ENCODE measurements at places on chromosomes 7 and 10. TPM values are rescaled to one million over a fixed set of nuclear protein-coding genes. Genes with fewer than 3 reads are reported as not detected.

Gene TET1
- total RNA-seq: 2.4 TPM

Gene TFPI2
- total RNA-seq: 86.1 TPM

DNA sequence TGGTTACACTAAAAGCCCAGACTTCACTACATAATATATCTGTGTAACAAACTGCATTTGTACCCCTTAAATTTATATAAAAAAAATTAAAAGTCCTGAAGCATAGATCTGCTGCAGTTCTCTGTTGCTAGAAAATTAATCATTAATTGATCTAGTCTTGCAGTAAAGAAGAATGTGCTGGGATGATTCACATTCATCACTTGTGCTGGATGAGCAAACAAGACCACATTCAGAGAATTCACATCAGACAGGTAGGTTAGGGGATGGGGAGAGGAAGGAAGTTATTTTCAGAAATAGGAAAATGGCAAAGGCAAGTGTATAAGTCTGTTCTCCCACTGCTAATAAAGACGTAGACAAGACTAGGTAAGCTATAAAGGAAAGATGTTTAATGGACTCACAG, 1019.0 kb downstream of the KCNMA1 start:
- no peak overlapping the region for H3K4me3 ChIP-seq
- no peaks in the 10 kb centered on the region for H3K27me3 ChIP-seq
- DNase-seq: no peak
- H3K27ac ChIP-seq: no peak overlapping the region
- no peaks in the 10 kb centered on the region for H3K36me3 ChIP-seq
- H3K4me1 ChIP-seq: no peaks in the 10 kb centered on the region

Gene LAMB1
- total RNA-seq: 236 TPM

DNA sequence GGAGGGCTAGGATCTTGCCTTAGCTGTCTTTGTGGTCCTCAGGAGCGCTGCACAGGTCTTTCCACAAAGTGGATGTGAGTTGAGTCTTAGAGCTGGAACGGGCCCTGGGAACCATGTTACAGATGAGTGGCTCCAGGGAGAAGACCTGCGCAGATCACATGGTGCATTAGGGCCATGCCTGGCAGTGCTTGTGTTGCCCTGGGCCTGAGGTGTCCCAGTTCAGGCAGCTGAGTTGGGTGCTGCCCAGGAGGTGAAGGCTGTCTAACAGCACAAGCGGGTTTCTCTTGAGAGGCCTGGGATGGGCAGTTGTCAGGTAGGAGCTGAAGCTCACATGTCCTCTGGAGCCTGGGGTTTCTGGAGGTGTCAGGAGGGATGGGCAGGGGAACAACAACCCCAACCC, 33.7 kb upstream of the ANKRD2 start:
- H3K36me3 ChIP-seq: no peaks in the 10 kb centered on the region
- peaks cover 50% of the 10 kb centered on the region for H3K4me1 ChIP-seq
- no peak overlapping the region for H3K27ac ChIP-seq
- DNase-seq: no peak
- H3K4me3 ChIP-seq: no peak overlapping the region
- H3K27me3 ChIP-seq: no peaks in the 10 kb centered on the region

DNA sequence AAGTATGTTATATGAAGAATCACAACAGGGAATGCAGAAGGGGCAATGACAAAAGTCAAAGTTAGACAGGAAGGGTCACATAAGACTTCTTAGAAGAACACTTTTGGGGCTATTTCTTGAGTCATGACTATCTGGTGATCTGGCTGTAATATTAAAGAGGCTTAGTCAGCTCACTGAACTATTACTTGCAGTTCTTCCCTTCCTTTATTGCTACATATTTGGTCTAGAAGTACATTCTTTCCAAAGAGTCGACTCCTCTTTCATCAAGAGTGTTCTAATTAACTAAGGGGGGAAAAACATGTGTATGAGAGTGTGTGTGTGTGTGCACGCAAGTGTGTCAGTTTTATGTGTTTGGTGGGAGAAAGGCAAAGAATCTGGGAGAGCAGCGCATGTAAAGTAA, 247.3 kb upstream of the LRRTM3 start:
- no peak overlapping the region for H3K27ac ChIP-seq
- no peaks in the 10 kb centered on the region for H3K4me1 ChIP-seq
- H3K27me3 ChIP-seq: no peaks in the 10 kb centered on the region
- no peak overlapping the region for H3K4me3 ChIP-seq
- no peaks in the 10 kb centered on the region for H3K36me3 ChIP-seq

DNA sequence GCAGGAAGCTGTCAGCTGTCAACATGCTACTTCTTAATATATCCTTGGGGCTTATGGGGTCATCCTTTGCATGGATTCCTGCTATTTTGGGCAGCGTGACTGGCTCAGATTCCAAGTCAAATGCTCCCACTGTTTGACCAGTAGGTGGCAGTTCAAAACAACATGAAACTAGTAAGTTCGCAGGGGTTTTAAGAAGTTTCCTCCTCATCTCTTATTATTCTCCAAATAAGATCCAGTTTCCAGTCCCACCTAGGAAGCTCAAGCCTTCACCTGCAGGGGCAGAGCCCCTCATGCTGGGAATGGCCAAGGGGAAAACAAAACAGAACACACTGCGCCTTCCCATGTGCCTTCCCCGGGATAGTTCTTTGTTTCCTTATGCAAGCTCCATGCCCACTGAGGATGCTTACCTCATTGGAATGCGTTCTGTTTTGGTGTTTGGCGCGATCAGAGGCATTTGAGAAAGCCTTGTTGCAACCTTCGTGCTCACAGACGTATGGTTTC, 259.8 kb downstream of the GLI3 start:
- peaks cover 83% of the 10 kb centered on the region for H3K27me3 ChIP-seq
- no peak overlapping the region for H3K27ac ChIP-seq
- no peak overlapping the region for H3K4me3 ChIP-seq
- no peaks in the 10 kb centered on the region for H3K36me3 ChIP-seq
- H3K4me1 ChIP-seq: no peaks in the 10 kb centered on the region
- no peak for DNase-seq

Gene PLOD3
- total RNA-seq: 93.2 TPM

DNA sequence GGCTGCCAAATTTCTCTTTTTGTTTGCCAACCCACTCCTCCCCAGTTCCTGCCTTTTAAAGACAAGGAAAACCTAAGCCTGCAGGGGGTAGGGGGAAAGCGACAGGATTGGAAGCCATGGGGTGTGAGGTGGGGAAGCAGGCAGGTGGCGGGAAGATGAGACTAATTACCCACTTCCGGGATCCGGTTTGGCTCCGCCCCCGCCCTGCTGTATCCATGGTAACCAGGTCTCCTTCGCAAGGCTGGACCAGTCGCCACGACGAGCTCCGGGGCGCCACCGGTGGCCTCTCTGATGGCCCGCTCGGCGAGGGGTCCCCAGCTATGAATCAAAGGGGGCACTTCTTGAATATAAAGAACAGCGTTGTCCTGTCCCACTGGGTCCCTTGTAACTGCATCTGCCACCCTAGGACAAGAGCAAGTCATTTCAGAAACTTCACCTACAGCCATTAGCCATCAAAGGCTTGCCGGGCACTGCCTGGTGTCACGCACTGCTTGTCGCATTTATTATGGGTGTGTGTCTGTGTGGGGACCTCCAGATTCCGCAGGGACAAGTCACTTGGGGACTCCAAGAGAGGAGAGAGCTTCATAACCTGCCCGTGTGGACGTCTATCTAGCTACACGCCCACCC, 55.4 kb upstream of the LMTK2 start:
- no peak for DNase-seq
- H3K4me1 ChIP-seq: peaks cover 24% of the 10 kb centered on the region
- H3K4me3 ChIP-seq: no peak overlapping the region
- no peak overlapping the region for H3K27ac ChIP-seq
- no peaks in the 10 kb centered on the region for H3K36me3 ChIP-seq
- no peaks in the 10 kb centered on the region for H3K27me3 ChIP-seq

DNA sequence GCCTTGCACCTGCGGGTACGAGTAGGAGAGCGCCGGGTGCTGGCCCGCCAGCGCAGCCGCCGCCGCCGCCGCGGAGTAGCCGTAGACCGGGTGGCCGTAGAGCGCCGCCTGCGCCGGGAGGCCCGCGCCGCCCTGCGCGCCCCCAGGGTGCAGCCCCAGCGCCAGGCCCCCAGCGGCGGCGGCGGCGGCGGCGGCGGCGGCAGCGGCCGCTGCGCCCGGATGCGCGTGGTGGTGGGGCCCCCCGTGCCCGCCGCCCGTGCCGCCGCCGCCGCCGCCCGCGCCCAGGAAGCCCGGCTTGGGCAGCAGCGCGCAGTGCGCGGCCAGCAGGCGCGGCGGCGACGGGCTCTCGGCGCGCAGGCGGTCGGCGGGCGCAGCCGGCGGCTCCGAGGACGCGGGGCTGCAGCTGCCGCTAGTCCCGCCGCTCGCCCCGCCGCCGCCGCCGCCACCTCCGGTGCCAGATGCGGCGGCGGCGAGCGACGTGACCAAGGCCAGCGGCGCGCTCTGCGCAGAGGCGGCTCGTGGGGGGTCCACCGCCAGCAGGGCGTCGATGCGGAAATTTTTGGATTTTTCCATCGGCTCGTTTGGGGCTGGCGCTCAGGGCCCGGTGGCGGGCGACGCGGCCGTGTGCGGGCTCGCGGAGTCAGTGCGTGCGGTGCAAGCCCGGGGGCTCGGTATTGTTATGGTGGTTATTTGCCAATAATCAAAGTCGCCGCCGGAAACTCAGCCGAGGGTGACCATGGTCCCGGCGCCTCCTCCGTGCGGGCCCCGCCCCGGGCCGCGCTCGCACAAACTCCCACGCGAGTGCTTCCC, 480 bp downstream of the MNX1 start:
- H3K4me1 ChIP-seq: peaks cover 12% of the 10 kb centered on the region
- no peak overlapping the region for H3K27ac ChIP-seq

DNA sequence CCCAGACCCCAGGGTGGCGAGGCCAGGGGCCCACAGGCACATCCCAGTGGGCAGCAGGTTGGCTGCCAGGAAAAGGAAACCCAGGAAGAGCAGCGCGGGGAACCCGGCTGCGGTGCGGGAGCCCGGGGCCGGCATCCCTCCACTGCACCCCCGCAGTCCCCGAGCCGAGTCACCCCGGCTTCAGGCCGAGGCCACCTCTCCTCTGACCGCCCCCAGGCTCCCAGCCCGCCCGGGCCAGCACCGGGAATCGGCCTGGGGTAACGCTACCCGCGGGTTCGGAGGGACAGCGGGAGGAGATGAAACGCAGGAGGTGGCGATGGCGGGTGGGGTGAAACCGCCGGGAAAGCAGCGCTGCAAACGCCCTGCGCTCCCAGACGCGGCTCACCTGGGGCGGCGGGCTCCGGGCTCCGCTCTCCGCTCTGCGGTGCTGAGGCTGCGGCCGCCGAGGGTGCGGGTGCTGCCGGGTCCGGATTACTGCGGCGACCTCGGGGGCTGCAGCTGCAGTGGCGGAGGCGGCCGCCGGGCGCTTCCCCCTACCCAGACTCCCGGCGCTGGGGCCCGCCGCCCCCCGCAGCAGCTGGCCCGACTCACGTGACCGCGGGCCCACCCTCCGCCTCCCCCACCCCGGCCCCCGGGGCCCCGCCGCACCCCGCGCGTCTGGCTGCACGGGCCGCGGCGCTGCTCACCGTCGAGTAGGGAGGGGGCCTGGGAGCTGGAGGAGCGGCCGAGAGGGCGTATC, at the start of gene SCRN1:
SCRN1 (minus strand) TSS at position 545 of the 739 bp plus-strand sequence. CDS start 20,734 bp downstream, outside the sequence.
- H3K27me3 ChIP-seq: no peaks in the 10 kb centered on the region
- peaks cover 37% of the 10 kb centered on the region for H3K4me1 ChIP-seq
- H3K4me3 ChIP-seq: peak within 1 kb of the TSS; percentile 95
- DNase-seq: no peak
- H3K27ac ChIP-seq: peak within 1 kb of the TSS; percentile 87

Gene CNNM1
- total RNA-seq: not detected

DNA sequence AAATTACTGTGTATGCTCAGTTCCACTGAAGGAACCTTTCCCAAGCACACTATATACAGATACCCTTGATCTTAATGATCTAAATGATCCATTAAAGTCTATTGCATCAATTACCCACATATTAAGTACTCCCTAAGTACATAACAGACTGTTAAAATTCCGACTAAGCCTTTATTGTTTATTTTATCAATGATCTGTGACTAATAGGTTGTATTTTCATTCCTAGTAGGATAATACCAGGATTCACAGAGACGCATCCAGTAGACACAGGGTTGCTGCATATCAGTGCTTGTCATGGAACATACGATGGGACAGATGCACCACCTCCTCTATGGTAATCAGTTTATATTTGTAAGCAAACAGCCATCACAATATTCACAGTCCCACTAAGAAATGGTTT, 159.6 kb upstream of the SLC26A5 start:
- no peaks in the 10 kb centered on the region for H3K36me3 ChIP-seq
- H3K4me3 ChIP-seq: no peak overlapping the region
- no peaks in the 10 kb centered on the region for H3K27me3 ChIP-seq
- no peak overlapping the region for H3K27ac ChIP-seq

DNA sequence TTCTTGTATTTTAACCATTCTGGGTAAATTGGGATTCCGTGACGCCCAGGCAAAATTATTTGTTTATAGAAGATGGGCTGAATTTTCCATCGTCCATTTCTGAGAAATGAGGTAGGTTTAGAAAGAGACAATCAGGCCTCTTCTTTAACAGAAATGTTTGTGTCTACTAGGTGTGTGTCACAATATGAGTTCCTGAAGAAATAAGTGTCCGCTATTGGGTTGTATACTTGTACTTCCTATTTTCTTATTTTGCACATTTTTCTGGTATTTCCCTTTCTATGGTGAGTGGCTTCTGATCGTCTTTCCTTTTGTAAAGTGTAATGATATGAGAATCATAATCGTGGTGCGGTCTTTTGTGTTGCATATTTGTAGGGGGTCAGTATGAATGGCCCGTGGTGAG, 83.9 kb downstream of the TCF7L2 start:
- no peaks in the 10 kb centered on the region for H3K27me3 ChIP-seq
- no peaks in the 10 kb centered on the region for H3K36me3 ChIP-seq
- DNase-seq: no peak
- no peak overlapping the region for H3K4me3 ChIP-seq

DNA sequence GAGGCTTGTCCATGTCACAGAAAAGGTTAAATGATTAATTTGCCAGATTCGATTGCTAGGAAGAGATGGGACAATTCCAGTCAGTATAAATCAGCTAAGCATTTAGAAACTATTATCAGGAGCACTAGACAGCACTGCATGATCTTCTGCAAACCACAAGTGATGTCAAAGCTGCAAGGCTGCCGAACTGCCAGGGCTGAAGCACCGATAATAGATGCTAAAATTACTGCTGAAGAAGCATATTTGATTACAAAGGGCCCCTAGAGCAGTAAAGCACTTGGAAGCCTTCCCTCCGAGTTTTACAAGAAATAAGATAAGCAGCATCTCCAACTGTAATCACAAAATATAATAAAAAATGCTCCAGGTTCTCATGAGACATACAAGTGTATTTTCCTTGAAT, 40.6 kb downstream of the RNLS start:
- H3K36me3 ChIP-seq: no peaks in the 10 kb centered on the region
- no peak for DNase-seq
- no peaks in the 10 kb centered on the region for H3K4me1 ChIP-seq
- no peak overlapping the region for H3K27ac ChIP-seq
- no peaks in the 10 kb centered on the region for H3K27me3 ChIP-seq
- no peak overlapping the region for H3K4me3 ChIP-seq

GRCh38 chr10:124935946-124936345, 6.0 kb upstream of the ZRANB1 start:
- no peaks in the 10 kb centered on the region for H3K4me1 ChIP-seq
- H3K27ac ChIP-seq: no peak overlapping the region
- no peak for DNase-seq
- H3K4me3 ChIP-seq: no peak overlapping the region

- peaks cover 26% of the 10 kb centered on the region for H3K4me1 ChIP-seq
- H3K27me3 ChIP-seq: no peaks in the 10 kb centered on the region
- no peaks in the 10 kb centered on the region for H3K36me3 ChIP-seq
- no peak overlapping the region for H3K27ac ChIP-seq
- no peak overlapping the region for H3K4me3 ChIP-seq
Observed at GRCh38 chr7:131242123-131242650, 85.5 kb upstream of the MKLN1 start.

All from PC-9 (cell line).